ENCODE measurements at places on chromosomes 4 and X. TPM values are rescaled to one million over a fixed set of nuclear protein-coding genes. Genes with fewer than 3 reads are reported as not detected.

The DCK gene
- 7.1 TPM for total RNA-seq

The ZMAT1 gene
- total RNA-seq: 7.5 TPM

The RHOXF2B gene
- total RNA-seq: not detected

The SLC6A14 gene
- 0.05 TPM for total RNA-seq

The CCNB3 gene
- 0.11 TPM for total RNA-seq
